ENCODE measurements at places on chromosomes 16 and 17.

- DNase-seq = no peak
Measured at GRCh38 chr17:49920030-49920769, 48.8 kb upstream of the DLX4 start.

- no peak for DNase-seq
Measured at GRCh38 chr16:18833707-18834505, 32.6 kb upstream of the ARL6IP1 start.

DNA sequence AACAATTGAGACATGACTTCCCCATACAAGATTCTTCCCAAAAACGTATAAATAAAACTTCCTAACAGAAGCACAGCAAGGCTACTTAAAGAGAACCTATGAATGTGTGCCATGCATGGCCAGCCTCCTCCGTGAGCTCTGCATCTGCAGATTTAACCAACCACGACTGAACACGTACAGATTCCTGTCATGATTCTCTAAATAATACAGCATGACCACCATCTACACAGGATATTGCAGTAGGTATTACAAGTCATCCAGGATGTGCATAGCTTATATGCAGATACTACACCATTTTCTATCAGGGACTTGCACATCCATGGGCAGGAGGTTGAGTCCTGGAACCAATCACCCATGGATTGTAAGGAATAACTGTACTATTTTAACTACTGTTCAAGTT, 1.4 kb upstream of the QRICH2 start:
- no peak for DNase-seq

DNA sequence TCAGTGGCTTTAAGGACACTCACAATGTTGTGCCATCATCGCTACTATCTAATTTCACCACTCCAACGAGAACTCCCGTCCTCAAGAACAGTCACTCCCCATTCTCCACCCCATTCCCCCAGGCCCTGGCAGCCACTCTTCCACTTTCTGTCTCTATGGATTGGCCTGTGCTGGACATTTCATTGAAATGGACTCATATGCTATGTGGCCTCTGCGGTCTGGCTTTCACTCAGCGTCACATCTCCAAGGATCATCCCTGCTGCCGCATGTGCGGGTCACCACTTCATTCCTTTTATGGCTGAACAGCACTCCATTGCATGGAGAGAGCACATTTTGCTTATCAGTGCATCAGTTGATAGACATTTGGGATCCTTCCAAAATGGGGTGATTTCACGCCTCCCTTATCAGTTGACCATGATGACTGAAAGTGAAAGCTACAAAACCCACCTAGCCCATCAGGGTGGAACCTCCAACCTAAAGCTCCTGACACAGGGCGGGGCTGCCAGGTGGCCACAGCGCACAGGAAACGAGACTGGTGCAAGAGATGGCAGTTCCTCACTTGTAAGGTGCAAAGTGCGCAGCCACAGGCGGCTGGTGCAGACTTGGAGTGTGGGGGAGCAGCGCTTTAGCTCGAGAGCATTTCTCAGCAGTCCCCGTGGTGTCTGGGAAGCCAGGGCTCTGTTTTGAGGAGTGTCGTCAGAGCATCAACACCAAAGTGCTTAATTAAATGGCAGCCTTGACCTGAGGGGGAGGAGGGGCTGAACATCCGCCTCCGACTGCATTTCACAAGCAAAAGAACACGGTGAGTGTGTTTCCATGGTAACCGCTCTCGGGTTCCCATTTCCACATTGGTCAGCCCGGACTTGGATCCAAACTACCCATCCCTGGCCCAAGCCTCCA, 23.8 kb downstream of the COTL1 start:
- peak; percentile 87 for DNase-seq

DNA sequence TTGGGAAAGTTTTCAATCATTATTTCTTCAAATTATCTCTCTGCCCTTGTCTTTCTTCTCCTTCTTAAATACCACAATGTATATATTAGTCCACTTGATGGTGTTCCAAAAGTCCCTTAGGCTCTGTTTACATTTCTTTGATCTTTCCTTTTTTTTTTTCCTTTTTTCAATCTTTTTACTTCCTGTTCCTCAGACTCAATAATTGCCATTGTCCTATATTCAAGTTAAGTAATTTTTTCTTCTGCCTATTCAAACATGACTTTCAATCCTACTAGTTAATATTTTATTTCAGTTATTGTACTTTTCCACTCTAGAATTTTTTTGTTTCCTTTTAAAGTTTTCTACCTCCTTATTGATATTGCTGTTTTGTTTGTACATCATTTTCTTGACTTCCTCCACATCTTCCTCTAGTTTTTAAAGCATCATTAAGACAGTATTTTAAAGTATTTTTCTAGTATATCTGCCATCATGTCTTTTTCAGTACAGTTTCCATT, 15.8 kb upstream of the UQCRC2 start:
- no peak for DNase-seq

DNA sequence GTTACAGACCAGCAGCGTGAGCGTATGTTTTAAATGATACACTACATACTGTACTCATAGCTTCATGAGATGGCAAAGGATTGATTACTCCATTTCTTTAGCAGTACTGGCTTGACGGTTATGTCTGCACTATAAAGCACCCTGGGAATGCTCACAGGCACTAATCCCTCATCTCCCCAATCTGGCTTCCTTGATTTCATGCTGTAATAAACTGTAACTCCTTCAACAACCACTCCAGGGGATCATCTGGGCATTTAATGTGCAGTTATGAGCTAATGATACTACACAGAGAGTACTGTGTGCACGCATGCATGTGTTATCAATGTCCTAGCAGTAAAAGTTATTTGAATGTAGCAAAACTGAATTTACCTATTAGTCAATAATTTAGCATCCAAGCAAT, 20.2 kb downstream of the MEIOB start:
- DNase-seq = no peak

- DNase-seq = no peak
Measured at GRCh38 chr16:60230666-60231065, 1496.5 kb upstream of the GOT2 start.

- no peak for DNase-seq
Measured at GRCh38 chr17:6098823-6099180, 28.6 kb downstream of the WSCD1 start.

DNA sequence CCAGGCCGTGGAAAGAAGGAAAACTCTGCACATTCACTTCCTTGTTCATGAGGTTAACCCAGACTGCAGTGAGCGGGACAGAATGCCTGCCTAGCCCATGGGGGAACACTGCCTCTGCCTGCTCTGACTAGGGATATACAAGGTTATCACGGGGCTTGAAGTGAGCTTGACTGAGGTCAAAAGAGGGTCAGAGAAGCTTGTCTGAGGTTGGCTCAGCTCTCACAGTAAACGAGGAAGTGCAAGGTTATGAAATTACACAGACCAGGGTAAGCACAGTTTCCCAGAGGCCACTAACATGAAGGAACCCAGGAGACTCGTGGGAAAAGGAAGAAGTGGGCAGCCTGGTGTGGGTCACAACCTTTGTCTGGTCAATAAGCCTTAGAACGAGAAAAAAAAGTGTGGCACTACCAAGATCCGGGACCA, 28.7 kb downstream of the HIC1 start:
- peak; percentile 29 for DNase-seq

DNA sequence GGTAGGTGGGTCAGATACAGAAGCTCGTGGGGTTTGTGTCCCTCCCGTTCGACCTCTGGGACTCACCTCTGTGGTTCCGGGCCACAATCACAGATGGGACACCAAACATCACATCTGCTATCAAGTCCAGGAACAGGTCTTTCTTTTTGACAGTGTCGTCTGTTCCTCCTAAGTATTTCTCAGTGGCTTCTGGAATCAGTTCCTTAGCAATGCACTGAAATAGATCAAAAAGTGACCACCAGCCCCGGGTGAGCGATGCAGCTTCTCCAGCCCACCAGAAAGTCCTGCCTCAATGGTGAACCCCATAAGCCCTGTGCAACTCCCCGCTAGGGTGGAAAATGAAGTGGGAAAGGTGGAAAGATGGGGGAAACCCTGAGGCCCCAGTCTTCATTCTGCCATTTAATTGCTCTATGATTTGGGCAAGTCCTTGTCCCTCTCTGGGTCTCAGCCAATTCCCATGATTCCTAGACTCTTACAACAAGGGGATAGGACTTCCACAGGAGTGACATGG, 22.4 kb downstream of the CES1 start:
- no peak for DNase-seq

GRCh38 chr17:14513835-14514234, 213.0 kb downstream of the HS3ST3B1 start:
- no peak for DNase-seq

- DNase-seq = no peak
Measured at GRCh38 chr17:36885153-36885735, 52.0 kb upstream of the LHX1 start.

DNA sequence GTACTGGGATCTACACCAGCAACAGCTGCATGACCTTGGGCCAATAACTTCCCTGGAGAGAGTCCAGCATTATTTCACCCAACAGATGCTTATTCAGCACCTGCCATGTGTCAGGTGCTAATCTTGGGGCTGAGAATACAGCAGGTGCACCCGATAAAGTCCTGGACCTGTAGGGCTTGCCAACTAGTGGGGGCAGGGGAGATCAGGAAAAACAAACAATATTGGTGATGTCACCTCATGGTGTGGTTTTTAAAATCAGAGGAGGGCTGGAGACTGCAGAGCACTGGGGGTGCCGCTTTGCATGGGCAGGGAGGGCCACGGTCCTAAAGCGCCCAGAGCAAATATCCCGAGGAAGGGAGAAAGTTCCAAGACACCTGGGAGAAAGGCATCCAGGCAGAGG, 218.8 kb downstream of the C16orf95 start:
- no peak for DNase-seq

All from CD4-positive, alpha-beta T cell treated with Interleukin-1 beta for 1 hour (primary cell).